ENCODE measurements at places on chromosomes 7 and 10.

- no peak for DNase-seq
Measured at GRCh38 chr10:101576211-101576863, 11.7 kb downstream of the POLL start.

GRCh38 chr7:100566018-100566531 is 7.6 kb downstream of the SAP25 start:
- DNase-seq: no peak

DNA sequence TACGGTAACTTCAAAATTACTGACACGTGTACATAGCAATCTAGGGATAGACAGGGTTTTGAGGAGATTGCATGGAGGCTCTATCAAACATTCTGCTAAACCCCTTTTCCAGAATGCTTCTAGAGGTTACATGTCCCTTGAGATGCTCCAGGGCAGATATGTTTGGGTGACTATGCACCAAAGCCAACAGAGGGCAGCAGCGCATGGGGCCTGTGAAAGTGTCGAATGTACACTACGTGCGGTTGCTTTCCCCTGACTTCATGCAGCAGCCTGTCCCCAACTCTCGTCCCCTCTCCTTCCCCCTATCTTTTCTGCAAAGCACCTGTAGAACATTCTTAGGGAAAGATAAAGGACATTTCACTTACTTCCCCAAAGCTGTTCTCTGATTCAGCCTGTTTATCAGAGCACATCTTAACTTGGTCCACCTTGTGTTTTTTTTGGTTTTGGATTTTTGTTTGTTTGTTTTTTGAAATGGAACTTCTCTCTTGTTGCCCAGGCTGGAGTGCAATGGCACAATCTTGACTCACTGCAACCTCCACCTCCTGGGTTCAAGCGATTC is 90.2 kb downstream of the UBE3C start:
- DNase-seq: no peak

- peak; percentile 73 for DNase-seq
Measured at GRCh38 chr10:70887804-70888800, at the start of gene PCBD1. TSS of gene PCBD1 (minus strand) at chr10:70888565. CDS start at chr10:70888533, 32 bp downstream.

DNA sequence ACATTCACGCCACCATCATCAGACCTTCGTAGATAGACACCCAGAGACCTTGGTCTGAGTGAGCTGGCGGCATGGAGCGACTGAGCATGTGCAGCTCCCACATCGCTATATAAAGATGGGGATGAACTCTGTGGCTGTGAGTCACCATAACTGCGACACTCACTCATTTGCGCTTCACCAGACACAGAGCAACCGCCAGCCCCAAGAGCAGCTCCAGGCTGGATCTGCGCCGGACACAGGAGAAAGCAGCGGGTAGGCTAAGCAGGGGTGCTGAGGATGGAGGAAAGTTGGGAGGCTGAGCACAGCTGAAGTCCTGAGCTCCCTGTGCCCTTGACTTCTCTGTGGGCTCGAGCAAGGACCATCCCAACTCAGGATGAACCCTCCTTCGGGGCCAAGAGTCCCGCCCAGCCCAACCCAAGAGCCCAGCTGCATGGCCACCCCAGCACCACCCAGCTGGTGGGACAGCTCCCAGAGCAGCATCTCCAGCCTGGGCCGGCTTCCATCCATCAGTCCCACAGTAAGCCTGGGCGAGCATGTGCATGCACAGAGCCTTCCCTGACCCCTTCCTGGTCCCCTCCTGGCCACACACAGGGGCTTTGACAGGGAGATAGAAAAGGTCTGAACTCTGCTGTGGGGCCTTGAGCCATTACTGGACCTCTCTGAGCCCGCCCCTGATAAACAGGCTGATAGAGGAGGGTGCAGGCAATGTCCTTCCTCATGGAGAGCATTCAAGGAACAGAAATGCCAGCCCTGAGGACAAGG is at the start of gene OPN4:
OPN4 (plus strand) TSS at position 137 of the 762 bp plus-strand sequence; CDS start at position 374, 237 bp downstream.
- DNase-seq: no peak

DNA sequence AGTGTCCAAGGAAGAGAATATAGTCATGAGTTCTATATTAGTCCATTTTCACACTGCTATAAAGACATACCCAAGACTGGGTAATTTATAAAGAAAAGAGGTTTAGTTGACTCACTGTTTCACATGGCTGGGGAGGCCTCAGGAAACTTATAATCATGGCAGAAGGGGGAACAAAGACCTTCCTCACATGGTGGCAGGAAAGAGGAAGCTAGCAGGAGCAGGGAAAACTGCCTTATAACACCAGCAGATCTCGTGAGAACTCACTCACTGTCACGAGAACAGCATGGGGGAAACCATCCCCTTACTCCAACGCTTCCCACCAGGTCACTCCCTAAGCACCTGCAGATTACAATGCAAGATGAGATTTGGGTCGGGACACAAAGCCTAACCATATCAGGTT is 139.0 kb upstream of the ZNF438 start:
- DNase-seq: no peak

Measured in CD4-positive, alpha-beta T cell treated with Interleukin-15 for 4 hours (primary cell).